Cortex of kidney (tissue), 1 donor: ENCODE measurements at places on chromosomes 7 and 10.

- DNase-seq, result no peak
Observed at GRCh38 chr10:59387951-59388670, 25.8 kb upstream of the FAM13C start.

DNA sequence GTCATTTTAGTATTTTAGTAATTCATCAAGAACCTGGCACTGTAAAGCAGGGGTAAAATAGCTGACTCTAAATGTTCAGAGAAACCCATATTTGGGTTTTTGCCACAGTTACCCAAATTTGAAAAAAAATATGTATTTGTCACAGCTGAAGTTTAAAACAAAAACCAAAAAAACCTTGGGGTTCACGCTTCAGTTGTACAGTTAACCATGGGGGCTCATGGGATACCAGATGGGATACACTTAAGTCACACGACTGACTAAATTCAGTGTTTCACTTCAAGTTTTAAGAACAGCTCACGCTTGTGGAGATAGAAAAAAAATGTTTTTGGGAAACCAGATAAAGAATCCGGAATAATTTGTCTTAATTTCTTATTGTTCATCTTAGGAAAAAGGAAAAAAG is 2.1 kb downstream of the ARL3 start:
- DNase-seq, result no peak

DNA sequence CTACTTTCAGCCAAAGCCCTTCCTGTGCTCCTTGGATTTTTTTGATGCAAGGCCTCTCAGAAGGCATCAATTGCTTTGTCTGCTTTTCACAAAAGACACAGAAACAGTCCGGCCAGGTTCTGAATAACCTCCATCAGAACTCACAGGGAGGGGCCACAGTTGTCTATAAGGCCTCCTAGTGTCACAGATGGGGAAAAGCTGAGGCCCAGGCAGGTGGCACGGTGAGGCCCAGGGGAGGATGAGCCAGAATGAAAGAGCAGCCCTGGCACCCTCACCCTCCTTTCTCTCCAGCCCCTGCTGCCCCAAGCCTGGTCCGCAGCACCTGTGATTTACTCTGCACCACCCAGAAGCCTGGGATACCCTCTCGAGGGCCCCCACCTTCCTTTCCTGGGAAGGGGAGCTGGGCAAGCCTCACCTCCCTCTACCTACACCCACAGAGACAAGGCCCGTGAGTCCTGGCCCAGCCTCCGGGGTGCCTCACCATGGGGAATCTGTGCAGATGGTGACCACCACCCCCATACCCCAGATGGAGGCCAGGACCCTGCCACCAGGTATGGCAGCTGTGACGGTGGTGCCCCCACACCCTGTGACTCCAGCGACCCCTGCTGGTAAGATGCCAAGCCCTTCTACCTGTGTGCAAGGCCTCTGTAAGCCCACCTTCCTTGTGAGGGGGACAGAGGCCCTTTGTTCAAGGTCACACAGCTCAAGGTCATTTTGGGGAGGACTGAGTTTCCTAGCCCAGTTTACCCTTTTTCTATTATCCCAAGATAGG is 26.2 kb upstream of the ZNF467 start:
- DNase-seq, result no peak

DNA sequence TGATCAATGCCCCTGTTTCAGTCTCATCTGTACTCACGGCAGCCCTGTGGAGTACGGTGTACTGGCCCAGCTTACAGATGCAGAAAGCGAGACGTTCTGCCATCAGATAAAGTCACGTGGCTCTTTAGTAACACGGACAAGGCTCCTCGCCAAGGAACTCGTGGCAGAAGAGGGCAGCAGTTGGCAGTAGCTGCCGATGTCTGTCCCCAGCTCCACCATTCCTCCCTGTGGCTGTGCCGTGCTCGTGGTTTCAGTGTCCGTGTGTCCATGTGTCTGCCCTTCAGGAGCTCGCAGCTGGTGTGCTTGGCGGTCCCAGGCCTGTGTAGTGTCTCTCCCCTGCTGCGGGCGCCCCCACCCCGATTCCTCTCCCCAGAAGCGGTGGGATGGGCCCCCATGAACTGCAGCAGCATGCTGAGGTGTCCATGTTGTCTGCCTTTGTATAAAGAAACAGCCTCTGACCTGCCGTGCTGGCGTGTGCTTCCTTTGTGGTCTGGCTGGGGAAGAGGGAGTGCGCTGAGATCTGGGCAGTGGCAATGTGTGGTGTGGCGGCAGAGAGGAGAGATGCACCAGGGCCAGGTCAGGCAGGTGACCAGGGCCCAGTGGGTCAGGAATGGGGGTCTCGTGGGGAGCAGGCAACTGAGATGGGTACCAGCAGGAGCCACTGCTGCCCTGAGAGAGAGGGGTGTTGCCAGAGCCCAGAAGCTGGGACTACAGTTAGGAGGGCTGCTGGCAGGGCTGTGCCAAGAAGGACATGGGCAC is 9.8 kb downstream of the RHBDD2 start:
- no peak for DNase-seq

DNA sequence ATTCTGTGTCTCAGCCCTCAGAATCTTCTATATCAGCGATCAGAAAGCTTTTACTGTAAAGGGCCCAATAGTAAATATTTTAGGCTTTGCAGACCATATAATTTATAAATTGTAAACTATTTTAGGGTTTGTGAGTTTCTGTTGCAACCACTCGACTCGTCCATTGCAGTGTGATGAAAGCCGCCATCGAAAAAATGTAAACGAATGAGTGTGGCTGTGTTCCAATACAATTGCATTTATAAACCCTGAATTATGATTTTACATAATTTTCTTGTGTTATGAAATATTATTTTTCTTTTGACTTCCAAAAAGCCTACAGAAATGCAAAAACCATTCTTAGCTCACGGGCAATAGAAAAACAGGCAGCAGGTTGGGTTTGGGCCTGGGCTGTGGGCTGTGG is 62.5 kb upstream of the ADO start:
- no peak for DNase-seq

DNA sequence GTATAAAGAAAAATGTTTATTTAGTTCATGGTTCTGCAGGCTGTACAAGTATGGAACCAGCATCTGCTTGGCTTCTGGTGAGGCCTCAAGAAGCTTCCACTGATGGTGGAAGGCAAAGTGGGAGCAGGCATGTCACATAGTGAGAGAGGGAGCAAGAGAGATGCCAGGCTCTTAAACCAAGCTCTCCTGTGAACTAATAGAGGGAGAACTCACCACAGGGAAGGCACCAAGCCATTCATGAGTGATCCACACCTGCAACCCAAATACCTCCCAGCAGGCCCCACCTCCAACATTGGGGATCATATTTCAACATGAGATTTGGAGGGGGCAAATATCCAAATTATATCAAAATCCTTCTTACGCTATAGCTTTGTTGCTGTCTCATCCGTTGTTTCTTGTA is 113.1 kb downstream of the CPED1 start:
- no peak for DNase-seq

GRCh38 chr10:130807721-130808120 is 503.8 kb downstream of the TCERG1L start:
- DNase-seq, result no peak
